Right lung (tissue), 10 donors: ENCODE measurements at places on chromosomes 1 and 21.

DNA sequence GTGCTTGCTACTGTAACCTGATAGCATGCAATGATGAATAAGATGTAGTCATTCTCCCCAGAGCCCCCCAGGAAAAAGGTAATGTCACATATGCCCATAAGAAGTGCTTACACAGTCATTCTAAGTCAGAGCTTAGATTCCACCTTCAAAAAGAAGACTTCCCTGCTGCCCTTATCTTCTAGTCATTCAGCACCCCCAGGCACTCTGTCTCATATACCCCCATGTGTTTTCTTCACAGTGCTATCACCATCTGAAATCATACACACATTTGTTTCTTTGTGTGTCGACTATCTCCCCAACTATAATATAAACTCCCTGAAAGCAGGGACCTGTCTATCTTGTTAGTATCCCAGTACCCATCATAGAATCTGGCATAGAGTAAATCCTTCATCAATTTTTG is 16.2 kb upstream of the OTUD3 start:
- DNase-seq: no peak

DNA sequence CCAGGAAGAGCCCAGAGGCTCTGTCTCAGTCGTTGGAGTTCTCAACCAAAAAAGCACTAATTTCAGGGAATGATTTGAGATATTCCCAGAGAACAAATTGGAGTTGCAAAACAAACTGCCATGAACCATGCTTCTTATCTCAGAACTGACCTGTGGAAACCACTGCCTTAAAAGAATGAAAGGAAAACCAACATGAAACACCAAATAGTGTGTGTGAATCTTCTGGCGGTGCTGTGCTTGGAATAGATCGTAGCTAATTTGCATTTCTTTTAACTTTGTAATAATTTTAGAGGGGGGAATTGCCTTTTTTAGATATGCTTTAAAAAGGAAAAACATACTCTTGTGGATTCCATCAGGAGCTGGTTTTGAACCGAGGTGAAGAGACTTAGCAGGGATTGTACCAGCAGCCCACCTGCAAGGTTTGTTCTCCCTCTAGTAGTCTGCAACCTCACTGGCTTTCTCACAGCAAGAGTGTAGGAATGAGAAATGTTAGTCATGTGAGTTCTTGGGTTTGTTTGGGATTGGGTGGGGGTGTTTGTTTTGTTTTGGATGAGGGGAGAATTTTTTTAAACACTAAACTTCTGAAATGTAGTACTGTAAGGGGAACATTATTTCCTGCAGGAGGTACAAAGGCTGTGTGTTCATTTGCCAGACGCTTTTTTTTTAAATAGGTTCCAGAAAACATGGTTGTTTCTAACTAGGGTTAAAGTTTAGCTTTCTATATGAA is 45.7 kb upstream of the ANGPTL1 start:
- DNase-seq: no peak

DNA sequence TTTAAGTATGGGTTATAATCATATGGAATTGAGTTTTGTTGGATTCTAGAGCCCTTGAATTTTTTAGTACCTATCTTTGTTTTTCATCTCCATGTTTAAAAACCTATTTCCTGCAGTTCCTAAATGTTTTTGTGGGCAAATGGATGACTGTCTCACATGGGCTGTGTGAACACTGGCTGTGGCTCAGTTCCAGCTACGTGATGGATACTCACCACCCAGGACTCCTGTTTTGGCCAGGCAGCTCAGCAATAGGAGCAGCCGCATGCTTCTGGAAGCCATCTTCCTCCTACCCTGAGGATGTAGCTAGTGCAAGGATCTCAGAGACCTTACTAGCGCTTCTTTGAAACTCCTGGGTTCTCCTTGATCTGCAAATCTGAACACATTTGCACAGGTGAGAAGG is 2.8 kb downstream of the REG4 start:
- no peak for DNase-seq

GRCh38 chr1:154689083-154689482 is 81.1 kb upstream of the ADAR start:
- DNase-seq: no peak

DNA sequence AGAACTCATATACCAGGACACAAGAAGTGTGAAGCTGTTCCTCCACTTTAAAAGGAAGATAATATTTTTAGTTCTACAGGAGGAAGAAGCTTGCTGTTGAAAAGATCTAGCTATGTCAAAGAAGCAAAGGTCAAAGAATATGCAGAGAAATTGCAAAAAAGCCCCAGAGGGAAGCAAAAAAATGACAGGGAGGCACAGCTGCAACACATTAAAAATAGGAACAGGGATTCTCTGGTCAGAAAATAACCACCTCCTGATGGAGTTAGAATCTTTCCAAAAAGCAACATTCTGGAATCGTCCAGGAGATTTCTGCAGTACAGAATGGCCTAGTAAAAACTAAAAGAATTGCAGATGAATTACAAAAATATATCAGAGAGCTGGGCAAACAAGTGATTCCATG is 238.9 kb upstream of the PRMT6 start:
- no peak for DNase-seq

GRCh38 chr1:153680120-153680403 is 1.6 kb downstream of the NPR1 start:
- no peak for DNase-seq

DNA sequence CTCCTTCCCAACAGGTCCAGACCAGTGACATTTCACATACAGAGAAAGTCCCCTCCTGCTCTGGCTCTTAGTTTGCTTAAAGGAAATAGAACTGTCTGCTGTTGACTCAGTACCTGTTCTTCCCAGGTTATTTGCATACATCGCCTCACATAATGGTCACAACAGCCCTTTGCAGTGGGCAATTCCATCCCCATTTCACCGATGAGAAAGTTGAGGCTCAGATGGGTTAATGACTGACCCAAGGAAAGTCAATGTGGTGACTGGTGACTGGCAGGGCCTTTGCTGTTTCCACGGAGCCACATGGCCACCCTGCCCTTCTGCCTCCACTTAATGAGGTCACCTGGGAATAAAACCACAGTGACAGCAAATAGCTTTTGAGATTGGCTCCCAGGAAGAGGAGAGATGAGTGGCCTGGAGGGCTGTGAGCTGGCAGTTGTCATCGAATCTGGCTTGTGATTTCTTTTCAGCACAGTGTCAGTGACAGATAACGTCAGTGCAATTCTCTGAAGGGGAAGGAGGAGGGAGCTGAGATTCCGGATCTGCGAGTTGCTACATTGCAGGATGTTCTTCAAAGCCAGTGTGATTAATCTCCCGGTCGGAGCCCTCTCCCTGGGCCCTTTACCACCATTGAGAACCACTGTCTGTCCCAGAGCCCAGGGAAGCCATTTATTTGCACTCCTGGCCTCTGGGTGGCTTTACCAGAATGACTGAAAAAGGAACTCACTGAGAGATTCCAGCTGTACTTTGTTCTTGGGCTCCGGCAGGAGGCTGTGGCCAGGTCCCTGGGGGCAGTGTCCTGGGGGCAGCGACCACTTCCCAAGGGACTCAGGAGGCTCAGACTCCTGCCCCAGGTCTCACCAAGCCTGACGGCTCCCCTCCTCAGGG is 117.2 kb downstream of the CNIH3 start:
- no peak for DNase-seq

DNA sequence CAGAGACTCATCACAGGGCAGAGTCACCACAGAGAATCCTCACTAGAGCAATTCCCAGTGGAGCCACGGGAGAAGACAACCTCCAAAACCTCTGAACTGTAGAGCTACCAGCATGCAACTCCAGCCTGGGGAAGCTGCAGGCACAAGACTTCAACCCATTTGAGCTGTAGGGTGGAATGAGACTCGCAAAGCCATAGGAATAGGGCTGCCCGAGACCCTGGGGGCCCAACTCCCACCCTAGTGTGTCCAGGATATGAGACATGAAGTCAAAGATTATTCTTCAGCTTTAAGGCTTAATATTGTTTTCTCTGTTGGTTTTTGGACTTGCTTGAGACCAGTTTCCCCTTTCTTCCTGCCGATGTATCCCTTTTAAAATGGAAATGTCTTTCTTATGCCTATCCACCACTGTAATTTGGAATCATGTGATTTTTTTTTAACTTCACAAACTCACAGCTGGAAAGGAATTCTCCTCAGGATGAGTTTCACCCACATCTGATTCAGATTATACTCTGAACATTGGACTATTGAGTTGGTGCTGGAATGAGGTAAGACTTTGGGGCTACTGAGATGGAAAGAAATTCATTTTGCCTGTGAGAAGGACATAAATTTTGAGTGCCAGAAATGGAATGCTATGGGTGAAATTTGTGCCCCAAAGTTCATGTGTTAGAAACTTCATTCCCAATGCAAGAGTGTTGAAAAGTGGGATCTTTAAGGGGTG is 59.6 kb upstream of the ST6GALNAC5 start:
- no peak for DNase-seq

GRCh38 chr1:23424293-23425192 is at the start of gene TCEA3:
Gene TCEA3, minus strand, starts transcription at chr1:23424748. Its CDS starts 115 bp downstream, at chr1:23424633.
- DNase-seq: no peak

GRCh38 chr1:27157194-27157593 is 2.3 kb upstream of the SLC9A1 start:
- DNase-seq: no peak
